ENCODE measurements at places on chromosomes 1 and 21.
A peak's percentile ranks its signal among the peaks of the same experiment; 100 is the strongest.

DNA sequence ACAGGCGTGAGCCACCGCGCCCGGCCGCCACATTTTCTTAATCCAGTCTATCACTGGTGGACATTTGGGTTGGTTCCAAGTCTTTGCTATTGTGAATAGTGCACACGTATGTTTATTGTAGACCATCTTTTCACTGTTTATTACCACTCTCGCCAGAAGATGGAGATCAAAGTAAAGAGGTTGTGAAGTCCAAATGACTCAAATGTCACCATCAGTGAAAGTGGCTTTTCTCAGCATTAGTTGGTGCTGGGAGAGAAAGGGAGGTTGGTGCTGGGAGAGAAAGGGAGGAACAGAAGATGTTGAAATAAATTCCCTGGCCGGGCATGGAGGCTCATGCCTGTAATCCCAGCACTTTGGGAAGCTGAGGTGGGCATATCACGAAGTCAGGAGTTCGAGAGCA, 10.4 kb upstream of the UHMK1 start:
- no peak for DNase-seq

DNA sequence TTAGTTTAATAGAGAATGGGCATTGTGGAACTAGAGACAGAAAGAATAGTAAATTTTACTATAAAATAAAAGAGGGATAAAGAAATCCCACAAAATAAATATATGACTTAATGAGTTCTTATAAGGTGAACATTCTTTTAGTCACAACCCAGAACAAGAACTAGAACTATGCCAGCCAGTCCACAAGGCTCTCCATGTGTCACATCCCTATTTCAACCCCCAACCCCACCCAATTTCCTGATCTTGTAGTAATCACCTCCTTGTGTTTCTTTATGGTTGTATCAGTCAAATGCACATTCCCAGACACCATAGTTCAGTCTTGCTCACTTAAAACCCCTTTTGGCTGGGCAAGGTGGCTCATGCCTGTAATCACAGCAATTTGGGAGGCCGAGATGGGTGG, 662.3 kb upstream of the CAMK1G start:
- DNase-seq: peak; percentile 30

DNA sequence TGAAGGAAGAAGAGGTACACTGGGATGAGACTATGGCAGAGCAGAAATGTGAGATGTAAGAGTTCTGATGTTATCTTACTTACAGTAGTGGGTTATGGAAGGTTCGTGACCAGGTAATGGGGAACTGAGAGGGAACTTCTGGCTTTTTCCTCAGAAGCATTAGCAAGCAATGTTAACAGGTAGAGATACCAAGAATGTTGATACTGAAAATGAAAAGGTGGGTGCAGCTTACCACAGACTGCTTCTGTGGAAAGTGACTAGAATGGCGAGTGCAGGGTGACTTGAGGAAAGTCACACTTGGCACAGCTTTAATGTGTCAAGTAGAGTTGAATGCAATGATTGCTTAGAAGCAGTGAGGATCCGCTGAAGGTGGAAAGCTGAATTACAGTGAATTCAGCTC, 70.8 kb downstream of the PLA2G4A start:
- DNase-seq: no peak

DNA sequence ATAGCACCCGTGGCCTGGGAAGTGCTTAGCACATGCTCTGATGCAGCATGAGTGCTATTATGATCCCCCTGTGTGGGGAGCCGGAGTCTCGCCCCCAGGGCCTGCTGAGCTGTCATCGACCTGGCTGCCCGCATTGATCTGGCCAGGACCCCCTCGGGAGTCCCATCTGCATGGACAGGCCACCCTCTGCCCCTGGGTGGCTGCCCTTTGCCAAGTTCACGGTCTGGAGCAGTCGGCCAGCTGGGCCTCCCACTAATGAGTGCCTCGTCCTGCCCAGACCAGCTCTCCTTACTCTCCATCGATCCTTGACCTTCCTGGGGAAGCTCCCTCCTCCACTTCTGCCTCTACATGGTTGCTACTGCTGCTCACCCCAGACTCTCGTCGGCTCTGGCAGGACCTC, 121.8 kb upstream of the RUNX3 start:
- no peak for DNase-seq

GRCh38 chr1:219128957-219129356, 44.7 kb upstream of the LYPLAL1 start:
- DNase-seq: no peak

- DNase-seq: no peak
Measured at GRCh38 chr1:244672946-244673682, 20.2 kb downstream of the DESI2 start.

DNA sequence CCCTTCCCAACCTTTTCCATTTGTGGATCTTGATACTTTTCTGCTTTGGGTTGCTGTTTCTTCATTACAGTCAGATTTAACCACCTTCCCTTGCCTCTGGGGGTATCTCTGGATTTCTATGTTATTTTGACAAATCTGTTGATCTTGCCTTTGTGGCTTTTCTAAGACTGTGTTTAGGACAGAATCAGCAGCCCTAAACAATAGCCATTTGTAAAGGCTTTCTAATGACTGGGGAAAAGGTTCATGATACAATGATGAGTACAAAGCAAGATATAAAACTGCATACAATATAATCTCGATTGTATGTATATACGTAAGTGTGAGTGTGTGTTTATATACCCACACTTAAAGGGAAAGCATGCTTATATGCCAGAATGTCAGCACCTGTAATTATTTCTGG, 27.8 kb downstream of the FAM20B start:
- DNase-seq: no peak

DNA sequence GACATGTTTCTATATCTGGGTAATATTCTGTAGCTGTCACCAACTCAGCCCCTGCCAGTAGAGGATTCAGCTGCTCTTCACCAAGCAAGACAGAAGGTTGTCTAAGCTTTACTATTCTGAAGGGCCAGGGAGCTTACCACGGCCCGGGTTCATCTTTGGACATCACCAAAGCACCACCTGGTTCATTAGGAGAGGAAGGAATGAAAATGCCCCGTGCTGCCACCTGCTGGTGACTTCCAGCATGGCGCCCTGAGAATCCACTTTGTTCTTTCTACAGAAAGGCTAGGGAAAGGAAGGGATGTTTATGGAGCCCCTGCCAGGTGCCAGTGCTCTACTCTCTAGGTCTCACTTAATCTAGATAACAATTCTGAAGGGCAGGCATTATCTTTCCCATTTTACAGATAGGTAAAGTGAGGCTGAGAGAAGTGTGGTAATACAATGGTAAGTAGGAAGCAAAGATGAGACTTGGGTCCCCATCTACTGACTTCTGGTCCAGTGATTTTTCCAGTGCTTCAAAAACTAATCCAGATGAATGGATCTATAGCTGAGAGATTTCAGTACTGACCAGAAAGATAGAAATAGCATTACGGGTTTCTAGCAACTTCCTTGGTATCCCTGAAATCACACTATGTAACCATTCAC, 79.5 kb downstream of the BEND5 start:
- DNase-seq: peak; percentile 40

- DNase-seq: no peak
Measured at GRCh38 chr1:44500181-44501046, 95.4 kb downstream of the RNF220 start.

- peak; percentile 46 for DNase-seq
Measured at GRCh38 chr1:32413507-32414185, 19.4 kb upstream of the BSDC1 start.

- no peak for DNase-seq
Measured at GRCh38 chr1:117414943-117415342, 47.7 kb downstream of the MAN1A2 start.

- DNase-seq: no peak
Measured at GRCh38 chr1:11458811-11459275, 20.1 kb upstream of the DISP3 start.

GRCh38 chr1:21614419-21615115, 54.6 kb downstream of the RAP1GAP start:
- DNase-seq: peak; percentile 50
